ENCODE measurements at places on chromosomes 4 and X.

DNA sequence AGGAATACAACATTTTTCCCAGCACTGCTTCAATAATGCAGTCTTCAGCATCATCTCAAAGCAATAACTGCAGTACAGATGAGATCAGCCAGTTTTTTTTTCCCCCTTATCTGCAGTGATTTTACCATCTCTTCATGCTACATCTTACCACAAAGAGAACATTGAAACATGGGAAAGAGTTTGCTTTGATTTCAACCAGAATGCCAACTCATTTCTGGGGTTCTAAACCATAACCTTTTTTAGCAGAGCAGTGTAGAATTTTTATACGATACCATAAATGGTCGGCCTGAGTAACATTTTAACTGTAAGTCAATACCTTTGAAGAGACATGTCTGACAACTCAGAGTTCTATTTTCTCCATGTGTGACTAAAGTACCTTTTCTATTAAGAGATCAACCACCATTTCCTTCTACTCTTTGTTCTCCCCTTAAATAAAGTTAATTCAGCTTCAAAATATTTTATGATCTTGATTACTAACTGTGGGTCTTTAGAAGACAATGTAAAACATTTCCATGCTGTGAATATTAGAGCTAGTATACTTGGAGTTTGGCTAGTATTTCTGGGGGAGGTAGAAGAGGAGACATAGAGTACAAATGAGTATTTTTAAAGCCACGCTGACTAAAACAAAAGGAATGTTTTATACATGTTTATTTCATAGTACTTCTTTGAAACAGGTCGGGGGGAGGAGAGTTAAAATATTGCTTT is 69.1 kb downstream of the TET2 start:
- DNase-seq = no peak

DNA sequence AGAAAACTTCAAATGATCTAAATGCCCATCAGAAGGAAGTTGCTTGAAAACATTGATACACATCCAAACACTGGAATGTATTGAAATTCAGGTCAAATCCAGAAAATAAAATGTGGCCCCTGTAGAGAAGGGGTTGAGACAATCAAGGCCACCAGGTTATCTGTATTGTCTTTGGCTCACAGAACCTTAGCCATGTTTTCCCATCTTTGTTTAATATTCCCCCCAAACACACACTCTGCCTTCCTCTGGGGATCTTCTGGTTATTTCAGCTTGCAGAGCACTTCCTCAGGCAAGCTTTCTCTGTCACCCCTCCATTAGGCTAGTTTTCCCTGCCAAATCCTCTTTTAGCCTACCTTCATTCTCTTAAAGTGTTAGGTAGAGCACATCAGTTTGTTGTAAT is 30.5 kb downstream of the PAGE2 start:
- DNase-seq = no peak

- DNase-seq = no peak
These were observed 75.7 kb downstream of the ANXA3 start for GRCh38 chr4:78627046-78627965.

DNA sequence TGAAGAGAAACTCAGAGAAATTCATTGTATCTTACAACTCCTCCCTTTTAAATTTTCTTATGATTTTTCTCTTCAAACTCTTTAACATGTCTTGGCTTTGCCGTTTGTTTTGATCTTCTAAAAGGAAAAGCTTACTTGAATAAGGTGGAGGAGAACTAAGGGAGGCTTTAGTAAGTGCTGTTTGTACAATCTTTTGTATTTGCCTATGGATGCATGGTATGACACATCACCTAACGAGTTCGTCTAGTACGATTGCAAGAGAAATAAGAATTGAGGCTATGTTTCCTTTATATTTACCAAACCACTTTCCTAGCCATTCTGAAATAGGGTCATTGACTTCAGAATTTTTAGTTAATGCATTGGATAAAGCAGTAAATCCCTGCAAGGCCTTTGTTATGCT is 8.4 kb upstream of the BST1 start:
- DNase-seq = no peak

- DNase-seq = no peak
These were observed 236.4 kb upstream of the MID1 start for GRCh38 chrX:10856797-10857196.

DNA sequence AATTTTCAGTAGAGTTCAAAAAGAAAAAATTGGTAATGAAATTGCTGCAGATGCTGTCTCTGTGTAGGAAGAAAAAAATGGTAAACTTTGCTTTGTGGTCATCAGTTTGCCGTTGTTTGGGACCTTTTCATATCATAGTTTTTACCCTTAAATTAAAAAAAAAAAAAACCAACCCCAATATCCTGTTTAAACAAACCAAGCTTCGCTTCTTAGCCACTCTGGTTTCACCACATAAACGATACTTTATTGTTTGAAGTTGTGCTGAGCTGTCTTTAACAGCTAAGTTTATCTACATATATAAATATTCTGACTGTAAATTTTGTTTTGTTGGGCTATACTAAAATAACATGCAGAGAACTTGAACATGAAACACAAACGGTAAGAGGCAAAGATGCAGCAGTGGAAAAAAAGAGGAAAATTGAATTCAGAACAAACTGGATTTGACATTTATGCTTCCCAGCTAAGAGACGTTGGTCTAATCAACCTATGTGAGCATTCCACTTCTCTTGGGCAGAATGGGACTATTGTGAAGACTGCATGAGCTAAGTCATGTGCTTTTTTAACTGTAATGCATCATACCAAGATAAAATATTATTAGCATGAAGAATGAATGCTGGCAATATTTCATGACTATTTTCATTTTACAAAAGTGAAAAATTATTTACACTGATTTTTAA is 15.7 kb upstream of the H2AZ1 start:
- peak; percentile 33 for DNase-seq

- DNase-seq = no peak
These were observed 152.0 kb downstream of the GRIA2 start for GRCh38 chr4:157372567-157372966.

DNA sequence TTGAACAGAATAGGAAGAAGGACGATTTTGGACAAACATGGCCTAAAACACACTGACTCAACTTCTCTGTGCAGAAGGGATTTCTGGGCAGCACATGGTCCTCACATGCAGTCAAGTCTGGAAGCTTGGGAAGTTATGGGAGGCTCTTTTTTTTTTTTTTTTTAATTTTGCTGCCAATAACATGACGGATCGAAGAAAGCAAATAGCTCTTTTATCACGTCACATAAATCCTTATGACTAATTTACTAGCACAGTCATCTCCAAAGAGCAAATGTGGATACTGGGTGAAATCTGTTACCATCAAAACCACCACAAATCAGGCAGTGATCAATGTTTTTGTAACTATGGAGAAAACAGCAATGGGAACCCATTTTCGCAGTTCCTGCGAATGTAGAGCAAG is 193.3 kb upstream of the FAM9B start:
- no peak for DNase-seq

DNA sequence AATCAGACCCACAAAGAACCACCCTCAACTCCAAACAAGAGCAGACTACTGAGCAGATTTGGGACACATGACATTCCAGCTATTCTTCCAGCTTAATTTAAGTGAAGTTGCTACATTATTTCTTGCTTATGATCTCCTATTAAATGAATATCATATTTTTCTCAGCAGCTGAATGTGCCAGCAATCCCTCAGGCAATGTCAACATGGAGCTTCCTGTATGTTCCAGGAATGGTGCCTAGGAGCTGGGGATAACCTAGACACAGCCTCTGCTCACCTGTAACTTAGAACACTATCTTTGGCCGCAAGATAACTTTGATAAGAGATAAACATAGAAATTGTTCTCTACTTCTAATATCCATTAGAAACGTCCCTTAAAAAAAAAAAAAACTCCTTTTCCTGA is 274.4 kb upstream of the RASGEF1B start:
- no peak for DNase-seq

Data from CD4-positive, alpha-beta T cell treated with Interleukin-17A for 1 hour (primary cell).